Natural killer cell (primary cell): ENCODE measurements at places on chromosomes 3 and 15. TPM values are rescaled to one million over a fixed set of nuclear protein-coding genes. Genes with fewer than 3 reads are reported as not detected.

The MOBP gene
- total RNA-seq = not detected

DNA sequence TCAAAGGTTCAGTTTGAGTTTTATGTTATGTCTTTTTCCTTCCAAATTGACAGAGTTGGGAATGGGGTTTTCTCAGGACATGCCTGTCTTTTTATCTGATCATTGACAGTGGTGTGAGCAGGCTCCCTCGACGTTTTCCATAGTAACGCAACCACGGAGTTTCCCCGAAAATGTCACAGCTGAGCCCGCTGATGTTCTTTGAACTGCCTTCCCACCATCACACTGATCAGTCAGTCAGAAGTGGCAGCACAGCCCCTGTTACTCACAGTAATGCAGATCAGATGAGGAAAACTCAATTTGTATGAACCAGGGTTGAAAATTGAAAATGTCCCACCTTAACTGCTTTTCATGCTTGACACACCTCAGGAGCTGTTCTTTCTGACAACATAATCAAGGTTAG, 210.4 kb downstream of the NECTIN3 start:
- DNase-seq = peak; percentile 23

GRCh38 chr15:51550841-51551240, 71.7 kb downstream of the DMXL2 start:
- no peak for DNase-seq

DNA sequence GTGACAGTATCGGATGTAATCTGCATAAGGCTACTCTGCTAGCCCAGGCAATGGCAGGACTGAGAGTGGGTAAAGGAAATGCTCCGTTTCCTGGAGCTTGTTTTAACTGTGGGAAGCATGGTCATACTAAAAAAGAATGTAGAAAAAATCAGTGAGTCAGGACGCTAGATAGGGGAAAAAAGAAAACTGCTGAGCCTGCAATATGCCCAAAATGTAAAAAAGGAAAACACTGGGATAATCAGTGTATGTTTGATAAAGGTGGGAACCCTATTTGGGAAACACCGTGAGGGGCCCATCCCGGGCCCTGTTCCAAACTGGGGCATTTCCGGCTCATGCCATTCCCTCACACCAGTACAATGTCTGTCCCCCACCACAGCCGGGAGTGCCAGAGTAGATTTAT, 775.8 kb downstream of the ZPLD1 start:
- no peak for DNase-seq

The MAN2A2 gene
- total RNA-seq = 177 TPM

The NANOGP8 gene
- not detected for total RNA-seq

DNA sequence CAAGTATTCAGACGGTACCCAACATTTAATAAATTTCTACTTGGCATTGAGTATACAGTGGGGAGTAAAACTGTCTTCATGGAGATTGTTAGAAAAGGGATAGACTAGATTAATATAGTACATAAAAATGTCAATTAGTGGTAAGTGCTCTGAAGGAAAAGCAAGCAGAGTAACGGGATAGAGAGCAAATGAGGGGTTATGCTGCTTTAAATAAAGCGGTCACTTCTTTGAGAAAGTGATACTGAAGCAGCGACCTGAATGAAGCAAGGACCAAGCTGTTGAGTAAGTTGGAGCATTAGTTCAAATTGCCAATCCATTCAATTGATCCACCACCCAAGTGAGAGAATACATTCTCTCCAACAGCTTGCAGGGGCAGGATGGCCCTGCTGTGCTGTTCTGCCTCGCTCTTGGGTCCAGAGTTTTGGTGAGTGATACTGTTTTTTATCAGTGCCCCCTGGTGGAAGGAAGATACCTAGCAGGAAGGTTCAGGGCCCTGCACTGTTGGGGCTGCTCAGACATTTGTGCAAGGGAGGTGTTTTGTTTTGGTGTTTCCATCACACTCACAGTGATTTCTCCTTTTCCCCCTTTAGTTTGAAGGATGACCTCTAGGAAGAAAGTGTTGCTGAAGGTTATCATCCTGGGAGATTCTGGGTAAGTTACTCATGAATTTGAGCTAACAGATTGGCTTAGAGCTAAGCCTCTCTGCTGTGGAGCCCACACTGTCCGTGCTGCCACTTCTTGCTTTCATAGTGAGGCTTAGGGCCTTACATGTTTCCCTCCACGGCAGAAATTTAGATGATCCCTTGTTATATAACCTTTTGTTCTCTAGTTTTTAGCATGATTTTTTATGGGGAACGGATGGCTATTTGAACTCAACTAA, 69.0 kb downstream of the RAB7A start:
- DNase-seq = peak; percentile 47

- no peak for DNase-seq
Measured at GRCh38 chr3:78798266-78798832, 969.4 kb downstream of the ROBO1 start.

DNA sequence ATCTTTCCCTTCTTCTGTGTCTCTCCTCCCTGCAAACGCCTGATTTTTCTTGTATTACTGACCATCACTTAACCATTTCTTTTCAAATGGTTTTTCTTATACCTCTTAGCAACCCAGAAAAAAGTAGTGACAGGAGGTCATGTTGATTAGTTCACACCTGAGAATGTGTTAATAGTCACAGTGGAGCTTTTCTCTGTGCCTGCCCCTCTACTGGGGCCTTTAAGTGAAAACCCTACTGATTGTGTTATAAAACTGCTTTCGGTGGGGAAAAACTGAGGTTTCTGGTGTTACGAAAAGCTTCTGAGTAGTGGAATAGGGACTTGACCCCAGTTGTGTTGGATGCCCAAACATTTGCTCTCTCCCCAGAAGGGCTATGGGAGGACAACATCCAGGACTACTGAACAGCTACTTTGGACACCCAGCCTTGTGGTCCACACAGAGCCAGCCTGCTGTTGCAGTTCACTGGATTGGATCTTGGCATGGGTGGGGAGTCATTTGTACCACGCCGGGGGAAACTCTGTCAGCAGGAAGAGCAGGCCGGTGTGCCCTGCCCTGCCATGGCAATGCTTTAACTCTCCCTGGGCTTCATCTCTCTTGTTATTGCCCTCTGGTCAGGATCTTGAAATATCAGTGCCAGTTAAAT, 10.3 kb downstream of the GPR87 start:
- no peak for DNase-seq

GRCh38 chr3:49339581-49339940, 292 bp downstream of the USP4 start:
- DNase-seq = no peak

GRCh38 chr3:149934524-149934923, 36.2 kb downstream of the PFN2 start:
- DNase-seq = no peak

DNA sequence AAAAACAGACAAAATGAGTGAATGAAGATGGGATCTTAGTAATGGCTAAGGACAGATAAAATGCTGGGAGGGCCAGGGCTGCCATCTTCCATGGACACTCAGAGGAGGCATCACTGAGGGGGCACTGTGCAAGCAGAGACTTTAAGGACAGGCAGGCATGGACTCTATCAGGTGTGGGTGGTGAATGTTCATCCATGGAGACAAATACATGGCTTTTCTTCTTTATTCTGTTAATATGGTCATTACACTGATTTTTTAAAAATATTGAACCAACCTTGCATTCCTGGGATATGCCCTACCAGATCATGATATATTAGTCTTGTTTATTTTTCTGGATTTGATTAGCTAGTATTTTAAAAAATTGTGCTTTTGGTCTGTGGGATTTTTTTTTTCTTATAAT, 12.2 kb downstream of the NUP210 start:
- DNase-seq = no peak

DNA sequence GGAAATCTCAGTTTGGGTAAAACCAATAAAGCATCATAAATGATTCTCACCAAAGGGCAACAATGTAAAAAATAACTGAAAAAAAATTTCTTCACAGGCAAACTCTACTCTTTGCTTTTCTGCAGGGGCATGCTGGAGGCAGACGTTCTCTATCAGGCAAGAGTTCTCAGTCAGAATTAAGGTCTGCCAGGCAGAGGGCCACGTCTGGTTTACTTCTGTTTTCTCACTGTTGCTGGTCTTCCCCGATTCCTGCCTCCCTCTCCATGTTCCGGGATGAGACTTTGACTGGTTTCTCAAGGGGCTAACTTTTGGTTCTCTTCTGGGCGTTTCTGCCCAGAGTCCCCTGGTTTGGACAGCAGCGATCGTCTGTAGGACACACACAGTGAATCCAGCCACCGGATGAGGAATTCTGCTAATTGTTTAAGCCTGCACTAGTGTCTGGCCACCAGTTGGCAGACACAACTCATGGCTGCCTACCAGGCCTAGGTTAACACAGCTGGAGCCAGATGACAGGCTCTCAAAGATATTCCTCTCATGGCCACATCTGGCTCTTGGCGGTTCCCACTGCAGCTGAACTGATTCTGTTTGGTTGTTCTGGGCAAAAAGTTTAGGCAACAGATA, 273.1 kb downstream of the FOXP1 start:
- DNase-seq = no peak

DNA sequence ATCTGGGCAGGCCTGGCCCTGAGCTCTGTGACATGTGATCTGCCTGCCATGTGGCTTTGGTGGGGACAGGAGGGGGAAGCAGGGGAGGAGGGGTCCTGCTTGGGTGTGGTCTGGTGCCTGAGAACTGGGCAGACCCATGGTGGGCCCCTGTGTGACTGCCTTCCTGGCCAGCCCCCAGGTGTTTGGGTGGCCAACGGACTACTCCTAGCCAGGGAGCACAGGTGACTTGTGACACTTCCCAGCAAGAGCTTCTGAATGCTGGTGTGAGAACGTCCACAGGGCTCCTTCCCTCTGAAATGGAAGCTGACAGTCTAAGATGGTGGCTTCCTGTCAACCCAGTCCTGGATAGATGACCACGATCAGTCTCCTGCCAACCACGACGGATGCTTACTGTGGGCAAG, 136.1 kb upstream of the MEF2A start:
- no peak for DNase-seq

DNA sequence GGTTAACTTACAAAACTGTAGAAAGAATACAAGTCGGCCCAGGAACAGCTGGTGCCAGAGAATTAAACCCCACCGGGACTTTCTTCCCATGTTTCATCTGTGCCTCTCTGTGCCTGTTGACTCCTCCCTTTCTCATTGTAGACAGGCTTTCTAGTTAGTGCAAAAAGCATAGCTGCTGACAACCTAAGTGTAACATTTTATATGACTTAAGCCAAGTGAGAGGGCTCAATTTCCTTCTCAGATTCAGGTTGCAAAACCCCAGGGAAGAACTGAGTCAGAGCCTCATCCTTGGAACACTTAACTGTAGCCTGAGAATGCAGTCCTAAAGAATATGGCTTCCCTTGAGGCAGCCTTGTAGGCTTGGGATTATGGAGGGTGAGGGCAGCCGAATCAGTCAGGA, 302.5 kb upstream of the AZI2 start:
- no peak for DNase-seq

The MKRN3 gene
- 1.8 TPM for total RNA-seq

GRCh38 chr15:90035095-90035839, 34.1 kb downstream of the ZNF710 start:
- DNase-seq = peak; percentile 80

- DNase-seq = no peak
Measured at GRCh38 chr15:89781055-89781454, 4.9 kb downstream of the MESP2 start.

The ETV5 gene
- 4.6 TPM for total RNA-seq

- no peak for DNase-seq
Measured at GRCh38 chr3:185504636-185505035, 5.8 kb upstream of the TMEM41A start.

GRCh38 chr15:92384381-92384780, 9.3 kb upstream of the ST8SIA2 start:
- no peak for DNase-seq

The AMT gene
- 13.4 TPM for total RNA-seq

The HDC gene
- 494 TPM for total RNA-seq

DNA sequence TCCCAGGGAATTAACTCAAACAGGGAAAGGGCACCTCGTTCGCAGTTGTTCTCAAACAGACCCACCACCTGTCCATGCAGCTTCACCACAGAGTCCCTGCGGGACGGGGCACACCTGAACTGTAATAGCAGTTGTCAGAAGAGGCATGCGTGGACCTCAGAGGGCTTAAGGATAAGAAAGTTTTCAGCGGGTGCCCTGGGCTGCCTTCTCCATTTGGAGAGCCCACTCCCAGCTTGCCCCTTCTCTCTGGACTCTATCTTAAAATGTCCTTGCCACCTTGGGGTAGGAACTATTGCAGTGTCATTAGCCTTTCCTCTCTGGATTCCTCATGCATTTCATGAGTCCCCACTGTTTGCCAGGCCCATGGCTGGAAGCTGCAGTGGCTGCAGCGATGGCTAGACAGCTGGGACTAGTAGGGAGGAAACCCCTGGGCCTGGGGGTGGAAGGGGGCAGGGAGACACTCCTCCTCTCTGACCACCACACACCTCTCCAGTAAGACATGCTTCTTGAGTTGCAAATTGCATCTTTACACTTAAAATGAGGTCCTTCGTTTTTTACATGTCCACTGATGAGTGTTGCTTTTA, 33.5 kb downstream of the PDIA5 start:
- no peak for DNase-seq

The BCL2A1 gene
- total RNA-seq = 42.2 TPM

The SAMMSON gene
- total RNA-seq = not detected

- DNase-seq = no peak
Measured at GRCh38 chr15:56805466-56806147, 72.3 kb upstream of the ZNF280D start.

- no peak for DNase-seq
Measured at GRCh38 chr15:92365906-92366305, 27.8 kb upstream of the ST8SIA2 start.

DNA sequence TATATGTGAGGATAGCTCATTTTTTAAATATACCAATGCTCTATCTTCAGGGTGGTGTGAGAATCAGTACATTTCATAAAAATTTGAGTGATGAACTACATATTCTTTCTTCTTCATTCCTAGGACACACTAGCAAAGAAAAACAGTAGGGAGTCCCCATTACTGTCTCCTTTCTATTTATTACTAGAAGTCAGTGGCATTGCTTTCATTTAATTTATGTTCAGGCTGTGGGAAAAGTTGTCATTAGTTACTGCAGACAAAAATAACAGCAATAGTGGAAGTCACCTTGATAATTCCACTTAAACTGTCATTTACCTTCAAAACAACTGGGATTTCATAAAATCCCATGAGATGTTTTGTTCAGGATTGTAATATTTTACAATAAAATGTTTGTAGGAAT, 446.4 kb downstream of the GBE1 start:
- DNase-seq = no peak

DNA sequence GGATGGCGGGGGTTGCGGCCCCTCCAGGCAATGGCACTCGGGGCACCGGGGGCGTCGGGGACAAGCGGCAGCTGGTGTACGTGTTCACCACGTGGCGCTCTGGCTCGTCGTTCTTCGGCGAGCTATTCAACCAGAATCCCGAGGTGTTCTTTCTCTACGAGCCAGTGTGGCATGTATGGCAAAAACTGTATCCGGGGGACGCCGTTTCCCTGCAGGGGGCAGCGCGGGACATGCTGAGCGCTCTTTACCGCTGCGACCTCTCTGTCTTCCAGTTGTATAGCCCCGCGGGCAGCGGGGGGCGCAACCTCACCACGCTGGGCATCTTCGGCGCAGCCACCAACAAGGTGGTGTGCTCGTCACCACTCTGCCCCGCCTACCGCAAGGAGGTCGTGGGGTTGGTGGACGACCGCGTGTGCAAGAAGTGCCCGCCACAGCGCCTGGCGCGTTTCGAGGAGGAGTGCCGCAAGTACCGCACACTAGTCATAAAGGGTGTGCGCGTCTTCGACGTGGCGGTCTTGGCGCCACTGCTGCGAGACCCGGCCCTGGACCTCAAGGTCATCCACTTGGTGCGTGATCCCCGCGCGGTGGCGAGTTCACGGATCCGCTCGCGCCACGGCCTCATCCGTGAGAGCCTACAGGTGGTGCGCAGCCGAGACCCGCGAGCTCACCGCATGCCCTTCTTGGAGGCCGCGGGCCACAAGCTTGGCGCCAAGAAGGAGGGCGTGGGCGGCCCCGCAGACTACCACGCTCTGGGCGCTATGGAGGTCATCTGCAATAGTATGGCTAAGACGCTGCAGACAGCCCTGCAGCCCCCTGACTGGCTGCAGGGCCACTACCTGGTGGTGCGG, 1.9 kb downstream of the CHST2 start:
- peak; percentile 85 for DNase-seq
